ENCODE measurements at places on chromosomes 11 and 22.
A peak's percentile ranks its signal among the peaks of the same experiment; 100 is the strongest.

DNA sequence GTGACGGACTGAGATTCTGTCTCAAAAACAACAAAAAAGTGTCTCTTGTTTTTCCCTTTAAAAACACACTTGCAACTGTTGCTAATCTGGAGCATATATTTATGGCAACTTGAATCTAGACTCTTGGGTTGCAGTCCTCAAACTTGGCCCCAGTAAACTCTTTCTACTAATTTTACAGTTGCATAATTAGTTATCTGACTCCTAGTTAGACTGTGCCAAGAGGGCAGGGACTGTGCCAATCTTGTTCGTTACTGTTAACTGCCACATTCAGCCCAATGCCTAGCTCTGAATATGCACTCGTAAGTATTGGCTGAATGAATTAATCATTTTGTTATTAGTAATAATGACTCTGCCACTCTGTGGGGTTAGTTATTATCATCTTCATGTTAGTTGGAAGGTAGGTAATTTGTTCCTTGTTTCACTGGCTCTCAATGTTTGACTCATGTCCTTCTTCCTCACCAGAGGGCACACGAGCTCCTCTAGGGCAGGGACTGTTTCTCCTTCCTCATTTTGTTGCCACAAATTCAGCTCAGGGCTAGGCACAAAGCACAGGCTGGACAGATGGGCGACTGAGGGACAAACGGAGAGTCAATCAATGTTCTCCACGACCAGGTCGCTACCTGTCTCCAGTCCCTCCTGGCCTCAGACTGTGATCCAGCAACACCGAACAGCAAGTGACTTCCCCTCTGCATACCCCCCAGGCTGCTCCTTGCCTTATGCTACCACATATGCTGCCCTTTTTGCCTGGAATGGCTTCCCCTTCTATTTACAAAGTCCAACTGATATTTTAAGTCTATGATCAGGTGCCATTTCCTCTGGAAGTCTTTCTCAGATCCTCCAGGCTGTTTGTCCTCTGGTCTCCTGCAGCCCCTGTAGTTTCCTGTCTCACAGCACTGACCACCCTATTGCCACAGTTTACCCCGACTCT lies 9.0 kb downstream of the CLPB start:
- DNase-seq = peak; percentile 75

DNA sequence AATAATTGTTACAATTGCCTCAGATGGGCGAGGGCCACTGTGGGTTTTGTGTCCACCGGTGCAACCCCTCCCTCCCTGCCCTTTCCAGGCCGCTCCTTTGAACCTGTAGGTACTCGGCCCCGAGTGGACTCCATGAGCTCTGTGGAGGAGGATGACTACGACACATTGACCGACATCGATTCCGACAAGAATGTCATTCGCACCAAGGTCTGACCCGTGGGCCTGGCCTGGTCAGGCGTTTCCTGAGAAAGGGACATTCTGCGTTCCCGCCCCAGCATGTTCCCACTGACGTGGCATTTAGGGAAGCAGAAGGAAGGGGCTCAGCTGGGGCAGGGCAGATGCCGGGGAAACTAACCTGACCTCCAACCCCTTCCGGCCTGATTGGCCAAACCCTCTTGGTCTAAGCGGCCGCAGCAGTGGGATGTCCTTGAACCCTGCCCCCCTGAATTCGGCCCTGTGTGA lies 10.1 kb downstream of the SIDT2 start:
- DNase-seq = no peak

GRCh38 chr11:75780888-75781287 lies 12.3 kb downstream of the DGAT2 start:
- no peak for DNase-seq

- peak; percentile 13 for DNase-seq
Observed at GRCh38 chr22:19663286-19663815, 51.0 kb upstream of the SEPTIN5 start.

- DNase-seq = no peak
Observed at GRCh38 chr11:73019996-73020395, 122.1 kb downstream of the FCHSD2 start.

- DNase-seq = no peak
Observed at GRCh38 chr11:58395581-58395980, 11.1 kb downstream of the OR5B3 start.

- no peak for DNase-seq
Observed at GRCh38 chr11:113553235-113553634, 78.0 kb upstream of the DRD2 start.

GRCh38 chr11:64836448-64837072 lies 7.9 kb downstream of the CDC42BPG start:
- no peak for DNase-seq

DNA sequence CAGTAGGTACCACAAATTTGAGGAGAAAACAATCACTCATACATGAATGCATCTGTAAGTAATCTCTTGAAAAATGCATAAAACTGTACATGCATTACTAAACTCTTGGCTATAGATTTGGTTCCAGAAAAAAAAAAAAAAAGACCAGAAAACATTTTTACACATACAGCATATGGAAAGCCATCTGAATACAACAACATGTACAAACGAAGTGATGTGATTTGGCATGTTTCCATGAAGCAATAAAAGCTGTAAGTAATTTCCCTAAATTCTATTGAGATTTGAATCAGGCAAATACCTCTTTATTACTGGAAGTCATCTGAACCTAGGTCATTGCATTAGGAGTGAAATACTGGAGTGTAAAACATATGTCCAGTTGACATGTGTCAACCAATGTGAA lies 31.9 kb upstream of the ZC3H12C start:
- no peak for DNase-seq

GRCh38 chr11:83056204-83056603 lies 15.5 kb downstream of the RAB30 start:
- DNase-seq = no peak

GRCh38 chr22:28442711-28443525 lies 236.7 kb downstream of the TTC28 start:
- DNase-seq = no peak

GRCh38 chr11:14373941-14374646 lies 15.1 kb upstream of the RRAS2 start:
- no peak for DNase-seq

DNA sequence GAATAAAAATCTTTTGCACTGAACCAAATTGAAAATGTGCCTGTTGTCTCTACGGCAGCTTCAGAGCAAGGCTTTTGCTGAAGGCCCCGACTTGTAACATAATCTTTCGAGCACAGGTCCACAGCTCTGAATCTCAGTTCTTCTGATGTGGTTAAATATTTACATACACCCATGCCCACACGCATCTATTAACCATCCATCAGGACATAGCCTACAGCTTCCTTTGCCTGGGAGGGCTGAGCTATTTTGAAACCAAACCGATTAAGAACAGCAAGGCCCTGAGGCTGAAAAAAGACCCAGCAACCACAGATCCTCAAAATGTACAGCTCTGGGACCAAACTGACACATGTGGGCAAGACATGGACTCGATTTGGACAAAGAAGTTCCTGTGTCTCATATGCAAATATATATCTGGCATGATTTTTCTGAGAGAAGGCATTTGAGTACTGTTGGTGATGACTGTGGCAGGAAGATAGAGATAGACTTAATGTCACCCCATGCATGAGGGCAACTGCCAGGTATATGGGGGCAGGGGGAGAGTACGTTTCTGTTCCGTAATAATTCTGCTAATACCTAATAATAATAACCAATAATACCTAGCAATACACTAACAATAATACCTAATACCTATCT lies 322.7 kb upstream of the PLET1 start:
- no peak for DNase-seq

DNA sequence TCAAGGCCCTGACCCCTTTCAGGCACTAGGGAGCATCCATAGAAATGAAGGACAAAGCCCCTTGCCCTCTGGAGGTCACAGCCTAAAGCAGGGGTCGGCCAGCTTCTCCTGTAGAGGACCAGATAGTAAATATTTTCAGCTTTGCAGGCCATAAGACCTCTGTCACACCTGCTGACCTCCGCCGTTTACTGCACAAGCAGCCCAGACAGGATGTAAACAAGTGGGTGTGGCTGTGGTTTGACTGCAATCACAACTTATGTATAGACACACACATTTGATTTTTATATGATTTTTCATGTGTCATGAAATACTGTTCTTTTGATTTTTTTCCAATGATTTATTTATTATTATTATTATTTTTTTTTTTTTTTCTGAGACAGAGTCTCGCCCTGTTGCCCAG lies 34.3 kb downstream of the KIAA1671 start:
- DNase-seq = no peak

DNA sequence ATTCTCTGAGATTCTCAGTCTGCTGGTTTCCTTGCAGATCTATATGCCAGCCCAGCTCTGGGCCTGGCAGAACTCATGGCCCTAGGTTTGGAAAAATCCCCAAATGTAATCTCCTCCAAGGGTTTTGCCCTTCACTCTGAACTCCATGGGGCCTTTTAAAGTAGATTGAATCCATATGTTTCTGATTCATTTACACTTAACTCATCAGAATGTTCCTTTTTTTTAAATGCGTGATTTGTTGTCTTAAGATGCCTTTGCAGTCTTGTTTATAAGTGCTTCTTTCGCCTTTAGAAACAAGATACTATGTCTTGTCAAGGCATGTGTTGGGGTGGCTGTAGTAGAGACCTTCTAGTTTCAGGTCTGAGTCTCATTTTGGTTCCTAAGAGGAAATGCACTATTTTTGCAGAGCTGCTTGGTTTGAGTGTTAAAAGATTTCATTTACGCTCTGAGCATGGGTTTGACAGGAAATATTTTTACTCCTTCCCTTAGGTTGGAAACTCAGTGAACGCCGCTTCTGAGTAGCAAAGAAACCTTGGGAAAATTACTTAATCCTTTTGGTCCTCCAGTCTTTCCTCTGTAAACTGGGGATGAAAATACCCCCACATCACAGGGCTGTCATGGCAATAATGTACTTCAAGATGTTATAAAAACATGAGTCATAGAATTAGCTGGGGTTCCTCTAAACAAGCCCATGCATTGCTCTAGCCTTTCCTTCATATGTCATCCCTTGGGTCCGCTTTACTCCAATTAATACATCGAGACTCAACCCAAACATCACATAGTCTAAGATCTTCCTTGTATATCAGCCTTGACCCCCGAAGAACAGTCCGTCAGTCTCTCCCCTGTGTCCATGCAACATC lies 83.5 kb downstream of the SNX19 start:
- DNase-seq = no peak

DNA sequence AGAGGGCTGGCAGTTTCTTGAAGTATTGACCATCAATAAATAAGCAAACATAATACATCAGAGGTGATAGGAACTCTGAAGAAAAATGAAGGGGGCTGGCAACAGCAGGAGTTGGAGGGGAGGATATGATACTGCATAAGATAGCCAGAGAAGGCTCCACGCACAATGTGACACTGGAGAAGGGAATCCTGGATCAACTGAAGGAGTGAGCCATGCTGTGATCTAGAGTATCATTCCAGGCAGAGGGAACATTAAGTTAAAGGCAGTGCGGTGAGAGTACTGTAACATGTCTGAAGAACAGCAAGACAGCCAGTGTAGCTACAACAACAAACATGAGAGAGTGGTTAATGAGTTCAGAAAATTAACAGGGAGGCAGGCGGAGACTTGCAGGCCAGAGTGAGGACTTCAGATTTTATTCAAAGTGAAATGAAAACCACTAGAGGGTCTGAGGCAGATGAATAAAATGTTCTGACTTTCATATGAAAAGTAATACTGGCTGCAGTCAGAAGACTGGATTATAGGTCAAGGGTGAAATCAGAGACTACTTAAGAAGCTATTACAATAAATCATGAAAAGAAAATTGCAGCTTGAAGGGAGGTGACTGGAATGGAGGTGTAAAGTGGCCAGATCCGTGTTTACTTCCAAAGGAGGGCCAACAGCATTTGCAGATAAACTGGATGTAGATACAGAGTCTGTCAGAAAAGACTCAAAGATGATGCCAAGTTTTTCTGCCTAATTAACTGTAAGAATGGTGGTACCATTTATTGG lies 49.4 kb downstream of the RRAS2 start:
- DNase-seq = no peak

- DNase-seq = no peak
Observed at GRCh38 chr11:22049276-22049675, 143.6 kb upstream of the ANO5 start.

DNA sequence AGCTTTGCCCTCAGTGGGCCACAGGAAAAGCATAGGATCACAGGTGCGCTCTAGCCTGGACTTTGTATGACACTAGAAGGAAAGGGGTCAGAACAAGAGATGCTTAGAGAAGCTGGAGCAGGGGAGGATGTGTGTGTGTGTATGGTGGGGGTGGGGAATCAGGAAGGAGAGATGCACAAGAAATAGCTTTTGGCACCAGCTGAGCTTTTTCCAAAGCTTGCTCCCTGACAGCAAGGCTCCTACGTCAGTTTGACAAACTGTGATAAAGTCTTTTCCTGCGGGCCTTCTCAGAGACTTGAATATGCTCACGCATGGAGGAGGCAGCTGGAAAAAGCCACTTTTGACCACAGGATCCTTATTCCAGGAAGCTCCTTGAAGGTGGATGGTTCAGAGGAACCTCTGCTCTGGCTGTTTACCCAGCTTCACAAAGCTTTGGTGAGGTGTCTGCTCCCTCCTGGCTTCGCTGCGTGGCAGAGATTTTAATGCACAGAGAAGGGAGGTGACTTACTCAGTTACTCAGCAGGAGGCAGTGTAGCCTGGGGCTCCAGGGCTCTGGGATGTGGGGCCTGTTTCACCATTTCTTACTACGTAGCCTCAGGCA lies 3.9 kb downstream of the CDC42EP1 start:
- no peak for DNase-seq
